B cell (primary cell): ENCODE measurements at places on chromosomes 6 and 20. TPM values are rescaled to one million over a fixed set of nuclear protein-coding genes. Genes with fewer than 3 reads are reported as not detected.

DNA sequence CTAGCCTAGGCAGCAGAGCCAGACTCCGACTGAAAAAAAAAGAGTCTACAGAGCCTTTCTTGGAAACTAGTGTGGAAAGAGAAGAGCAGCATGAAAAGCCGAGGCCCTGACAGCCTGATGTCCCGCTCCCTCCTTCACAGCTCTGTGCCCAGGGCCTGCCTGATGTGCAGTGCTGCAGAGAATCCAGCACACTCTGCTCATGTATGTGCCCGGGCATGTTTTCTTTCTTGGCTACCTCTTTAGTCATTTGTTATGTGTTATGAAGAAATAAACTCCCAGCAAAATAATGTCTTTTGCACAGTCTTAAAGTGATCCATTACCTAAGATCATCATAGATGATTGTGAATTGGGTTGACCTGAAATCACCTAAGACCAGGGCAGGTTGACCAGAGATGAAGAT is 78.1 kb upstream of the EZR start:
- no peak for DNase-seq

OTOR gene
- not detected in 2 replicates for total RNA-seq

DNA sequence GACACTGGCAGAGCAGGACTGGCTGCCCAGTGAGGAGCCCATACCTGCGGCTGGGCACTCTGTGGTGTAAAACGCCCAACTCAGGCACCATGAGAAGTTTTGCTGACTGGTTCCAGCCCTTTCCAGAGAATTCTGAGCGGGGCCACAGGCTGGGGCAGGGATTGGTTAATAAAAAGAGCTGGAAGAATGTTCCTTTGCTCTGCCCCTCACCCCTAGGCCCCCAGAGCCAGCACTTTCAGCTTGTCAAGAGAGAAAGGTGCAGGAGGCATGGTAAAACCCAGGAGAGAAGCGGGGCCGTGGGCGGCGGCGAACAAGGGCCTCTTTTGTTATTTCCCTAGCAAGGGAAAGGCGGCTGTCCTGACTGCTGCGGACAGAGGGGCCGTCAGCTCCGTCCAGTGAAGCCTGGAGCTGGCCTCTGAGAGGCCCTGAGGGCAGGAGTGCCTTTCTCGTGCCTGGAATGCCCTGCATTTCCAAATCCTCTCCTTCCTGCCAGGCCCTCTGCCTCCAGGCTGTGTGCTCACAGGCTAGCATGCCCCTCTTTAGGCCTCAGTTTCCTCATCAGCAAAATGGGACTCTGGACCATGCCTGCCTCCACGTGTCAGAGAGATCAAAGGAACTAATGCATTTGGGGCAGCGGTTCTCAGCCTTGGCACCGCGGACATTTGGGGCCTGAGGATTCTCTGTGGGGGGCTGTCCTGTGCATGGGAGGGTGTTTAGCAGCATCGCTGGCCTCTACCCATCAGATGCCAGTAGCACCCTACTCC is 12.9 kb downstream of the SLC13A3 start:
- no peak for DNase-seq

DNA sequence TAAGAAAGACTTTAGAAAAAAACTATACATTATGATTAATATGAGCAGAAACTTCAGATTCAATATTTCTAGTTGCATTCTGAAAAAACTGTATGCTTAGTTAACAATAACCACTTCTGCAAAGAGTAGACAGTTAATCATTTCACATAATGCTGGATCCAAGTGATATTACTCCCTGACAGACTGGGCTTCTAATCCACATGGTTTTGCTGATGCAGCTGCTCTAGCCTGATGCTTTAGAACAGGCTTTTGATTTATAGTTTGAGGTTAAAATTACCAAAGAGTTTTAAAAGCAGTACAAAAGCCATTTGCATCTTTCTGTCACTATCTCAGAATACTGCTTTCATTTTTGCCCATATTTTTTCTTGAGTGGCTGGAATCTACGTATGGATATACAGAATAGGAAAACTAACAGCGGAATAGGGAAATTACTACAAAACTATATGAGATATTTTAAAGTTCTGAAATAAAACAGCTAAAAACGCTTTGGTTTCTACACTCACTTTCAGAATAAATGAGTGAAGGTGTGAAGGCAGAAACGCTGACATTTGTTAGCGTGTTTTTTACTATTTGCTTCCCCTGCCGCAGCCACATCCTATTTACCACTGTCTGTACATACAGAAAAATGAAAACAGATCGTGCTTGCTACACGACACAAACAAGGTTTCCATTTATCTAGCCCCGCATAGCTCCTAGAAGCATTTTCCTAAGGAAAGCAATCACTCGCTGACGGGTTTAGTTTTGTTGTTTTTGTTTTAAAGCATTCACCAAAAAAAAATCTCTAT is 61.7 kb downstream of the METTL24 start:
- DNase-seq: no peak
